Thoracic aorta (tissue), 2 donors: ENCODE measurements at places on chromosomes 5 and 9.

- no peak for DNase-seq
- H3K27ac ChIP-seq: no peak overlapping the region
- peaks cover 29% of the 10 kb centered on the region for H3K36me3 ChIP-seq
Observed at GRCh38 chr9:6984941-6985578, 227.3 kb downstream of the KDM4C start.

- no peak overlapping the region for H3K4me3 ChIP-seq
- DNase-seq: no peak
- no peaks in the 10 kb centered on the region for H3K4me1 ChIP-seq
- no peaks in the 10 kb centered on the region for H3K27me3 ChIP-seq
Observed at GRCh38 chr9:130419521-130420035, 25.2 kb upstream of the ASS1 start.

DNA sequence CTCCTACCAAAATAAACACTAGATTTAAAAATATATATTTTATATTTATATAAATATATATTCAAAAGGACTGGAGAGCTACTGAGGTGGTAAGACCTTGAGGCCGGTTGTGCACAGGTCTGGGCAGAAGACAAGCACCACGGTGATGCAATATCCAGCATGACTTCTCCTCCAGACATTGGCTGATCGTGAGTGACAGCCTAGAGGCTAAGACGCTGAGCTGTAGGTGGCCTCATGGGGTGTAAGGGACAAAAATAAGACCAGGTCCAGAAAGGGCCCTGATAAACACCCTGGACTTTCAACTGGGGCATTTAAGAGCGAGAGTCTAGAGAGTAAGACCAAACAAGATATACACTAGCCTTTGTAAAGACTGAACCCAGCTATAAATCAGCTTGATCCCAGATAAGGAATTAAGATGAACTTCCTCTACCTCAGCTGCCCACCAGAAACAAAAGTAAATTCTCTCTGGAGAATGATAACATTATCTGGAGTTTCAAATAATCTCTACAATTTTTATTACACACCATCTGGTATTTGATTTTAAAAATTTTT is 14.2 kb upstream of the C5orf47 start:
- H3K27me3 ChIP-seq: no peaks in the 10 kb centered on the region
- peaks cover 15% of the 10 kb centered on the region for H3K4me1 ChIP-seq
- H3K36me3 ChIP-seq: no peaks in the 10 kb centered on the region
- H3K4me3 ChIP-seq: no peak overlapping the region
- DNase-seq: no peak

- no peak overlapping the region for H3K27ac ChIP-seq
- no peak for DNase-seq
- H3K27me3 ChIP-seq: no peaks in the 10 kb centered on the region
- no peak overlapping the region for H3K4me3 ChIP-seq
Observed at GRCh38 chr9:592225-592624, 249.3 kb upstream of the DMRT1 start.

DNA sequence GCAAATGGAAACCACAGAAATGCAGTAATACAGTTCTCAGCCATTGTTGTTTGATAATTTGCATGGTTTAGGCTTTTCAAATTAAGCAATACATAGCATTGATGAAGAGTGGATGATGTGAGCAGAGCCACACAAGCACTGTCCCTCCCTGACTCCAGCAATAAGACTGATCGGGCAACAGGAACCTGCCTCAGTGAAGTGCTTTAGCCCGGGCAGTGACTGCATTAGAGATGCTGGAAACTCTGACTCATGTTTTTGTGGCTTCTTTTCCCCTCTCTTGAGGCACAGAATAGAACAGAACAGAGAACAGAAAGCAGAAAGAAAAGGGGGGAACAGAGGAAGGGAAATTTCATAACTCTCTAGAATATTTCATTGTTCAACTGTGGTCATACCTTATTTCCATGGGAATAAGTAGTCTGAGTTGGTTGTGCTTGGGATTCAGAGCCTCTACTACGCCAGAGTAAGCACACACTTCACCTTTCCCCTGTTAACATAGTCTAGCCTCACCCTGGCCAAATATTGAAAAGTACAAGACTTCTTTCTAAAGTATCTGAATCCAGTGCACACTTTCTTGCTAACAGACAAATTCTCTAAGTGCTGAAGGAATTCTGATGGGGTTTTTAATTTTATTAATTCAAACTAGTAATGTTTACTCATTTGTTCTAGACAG is 164.8 kb upstream of the VCAN start:
- no peak for DNase-seq
- no peaks in the 10 kb centered on the region for H3K36me3 ChIP-seq
- no peaks in the 10 kb centered on the region for H3K27me3 ChIP-seq
- H3K4me3 ChIP-seq: peak overlapping the region; percentile 37
- H3K4me1 ChIP-seq: peaks cover 10% of the 10 kb centered on the region

GRCh38 chr5:113153512-113154097 is 177.0 kb downstream of the DCP2 start:
- no peak overlapping the region for H3K4me3 ChIP-seq
- no peaks in the 10 kb centered on the region for H3K27me3 ChIP-seq
- H3K36me3 ChIP-seq: no peaks in the 10 kb centered on the region
- no peak overlapping the region for H3K27ac ChIP-seq
- no peak for DNase-seq
- no peaks in the 10 kb centered on the region for H3K4me1 ChIP-seq

GRCh38 chr5:150245808-150246207 is 43.8 kb downstream of the CAMK2A start:
- no peak for DNase-seq
- no peaks in the 10 kb centered on the region for H3K36me3 ChIP-seq
- no peaks in the 10 kb centered on the region for H3K4me1 ChIP-seq
- no peaks in the 10 kb centered on the region for H3K27me3 ChIP-seq
- H3K27ac ChIP-seq: no peak overlapping the region
